ENCODE measurements at places on chromosomes 3 and 15.

GRCh38 chr3:128231606-128232005 is 78.3 kb downstream of the EEFSEC start:
- DNase-seq: no peak

GRCh38 chr3:6825524-6825923 is 35.4 kb upstream of the GRM7 start:
- DNase-seq: no peak

DNA sequence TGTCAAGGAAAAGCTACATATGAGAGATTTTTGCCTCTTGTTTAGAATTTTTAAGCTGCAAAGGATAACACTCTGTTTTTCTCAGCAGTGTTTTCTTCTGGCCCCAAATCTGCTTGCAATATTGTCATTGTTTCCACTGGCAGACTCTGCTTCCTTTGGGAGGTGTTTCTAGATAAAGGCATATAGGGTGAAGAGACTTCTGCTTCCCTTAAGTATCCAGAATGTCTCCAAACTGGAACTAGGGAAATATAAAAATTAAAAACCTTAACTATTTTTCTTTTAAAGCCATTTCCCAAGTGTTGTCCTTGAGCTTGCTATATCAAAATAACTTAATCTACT is 225.8 kb downstream of the CGGBP1 start:
- DNase-seq: no peak

- DNase-seq: no peak
Measured at GRCh38 chr3:59535791-59536221, 486.0 kb upstream of the CFAP20DC start.
